ENCODE measurements at places on chromosomes 16 and 17.

GRCh38 chr17:44575403-44575802 lies 18.1 kb downstream of the FZD2 start:
- DNase-seq: no peak

DNA sequence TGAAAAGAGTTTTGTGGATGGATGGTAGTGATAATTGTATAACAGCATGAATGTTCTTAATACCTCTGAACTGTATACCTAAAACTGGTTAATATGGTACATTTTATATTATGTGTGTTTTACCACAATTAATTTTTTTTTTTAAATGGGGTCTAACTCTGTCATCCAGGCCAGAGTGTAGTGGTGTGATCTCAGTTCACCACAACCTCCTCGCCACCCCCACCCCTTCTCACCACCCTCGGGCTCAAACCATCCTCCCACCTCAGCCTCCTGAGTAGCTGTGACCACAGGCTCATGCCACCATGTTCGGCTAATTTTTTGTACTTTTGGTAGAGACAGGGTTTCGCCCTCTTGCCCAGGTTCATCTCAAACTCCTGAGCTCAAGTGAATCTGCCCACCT lies 123.2 kb downstream of the CDRT15L2 start:
- no peak for DNase-seq

DNA sequence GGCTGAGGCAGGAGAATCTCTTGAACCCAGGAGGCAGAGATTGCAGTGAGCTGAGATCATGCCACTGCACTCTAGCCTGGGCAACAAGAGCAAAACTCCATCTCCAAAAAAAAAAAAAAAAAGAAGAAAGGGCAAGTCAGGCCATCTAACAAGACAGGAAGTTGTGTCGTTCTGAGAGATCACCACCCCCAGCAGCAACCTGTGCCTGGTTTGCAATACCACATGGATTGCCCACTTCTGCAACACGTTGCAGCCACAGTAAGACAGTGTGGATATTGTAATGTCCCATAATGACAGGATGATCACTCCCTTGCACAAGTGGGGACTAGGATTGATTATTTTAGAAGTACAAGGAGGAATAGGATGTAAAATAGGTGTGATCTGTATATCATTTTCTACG lies 3.4 kb upstream of the KRTAP2-4 start:
- DNase-seq: no peak

GRCh38 chr16:57920215-57920879 lies 50.6 kb downstream of the CNGB1 start:
- DNase-seq: no peak

DNA sequence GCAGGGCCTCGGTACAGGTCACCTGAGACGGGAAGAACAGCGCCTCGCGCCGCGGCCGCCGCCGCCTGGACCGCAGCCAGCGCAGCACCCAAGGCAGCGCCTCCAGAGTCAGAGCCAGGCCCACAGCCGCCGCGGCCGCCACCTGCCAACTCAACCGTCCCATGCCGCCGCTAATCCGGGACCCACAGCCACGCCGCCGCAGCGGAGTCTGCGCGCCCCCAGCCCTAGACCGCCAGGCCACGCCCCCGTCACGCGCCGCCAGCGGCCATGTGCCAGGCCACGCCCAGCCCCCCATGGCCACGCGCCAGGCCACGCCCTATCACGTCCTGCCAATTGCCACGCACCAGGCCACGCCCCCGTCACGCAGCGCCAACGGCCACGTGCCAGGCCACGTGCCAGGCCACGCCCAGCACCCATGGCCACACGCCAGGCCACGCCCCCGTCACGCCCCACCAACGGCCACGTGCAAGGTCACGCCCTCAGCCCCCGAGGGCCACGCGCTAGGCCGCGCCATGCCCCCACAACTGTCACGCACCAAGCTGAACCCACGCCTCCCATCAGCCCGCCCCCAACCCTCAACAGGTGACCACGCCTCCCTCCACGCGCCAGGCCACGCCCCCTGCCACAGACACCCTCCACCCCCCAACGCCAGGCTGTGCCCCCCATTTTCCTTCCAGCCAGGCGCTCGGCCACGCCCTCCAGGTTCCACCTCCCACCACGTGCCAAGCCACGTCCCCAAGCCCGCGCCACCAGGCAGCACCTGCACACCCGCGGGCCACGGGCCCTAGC lies at the start of gene PLD6:
PLD6 (minus strand) TSS at position 210 of the 789 bp plus-strand sequence; CDS start at position 163, 47 bp downstream.
- peak; percentile 57 for DNase-seq

GRCh38 chr16:28210979-28211588 lies 681 bp downstream of the XPO6 start:
- DNase-seq: peak; percentile 81

DNA sequence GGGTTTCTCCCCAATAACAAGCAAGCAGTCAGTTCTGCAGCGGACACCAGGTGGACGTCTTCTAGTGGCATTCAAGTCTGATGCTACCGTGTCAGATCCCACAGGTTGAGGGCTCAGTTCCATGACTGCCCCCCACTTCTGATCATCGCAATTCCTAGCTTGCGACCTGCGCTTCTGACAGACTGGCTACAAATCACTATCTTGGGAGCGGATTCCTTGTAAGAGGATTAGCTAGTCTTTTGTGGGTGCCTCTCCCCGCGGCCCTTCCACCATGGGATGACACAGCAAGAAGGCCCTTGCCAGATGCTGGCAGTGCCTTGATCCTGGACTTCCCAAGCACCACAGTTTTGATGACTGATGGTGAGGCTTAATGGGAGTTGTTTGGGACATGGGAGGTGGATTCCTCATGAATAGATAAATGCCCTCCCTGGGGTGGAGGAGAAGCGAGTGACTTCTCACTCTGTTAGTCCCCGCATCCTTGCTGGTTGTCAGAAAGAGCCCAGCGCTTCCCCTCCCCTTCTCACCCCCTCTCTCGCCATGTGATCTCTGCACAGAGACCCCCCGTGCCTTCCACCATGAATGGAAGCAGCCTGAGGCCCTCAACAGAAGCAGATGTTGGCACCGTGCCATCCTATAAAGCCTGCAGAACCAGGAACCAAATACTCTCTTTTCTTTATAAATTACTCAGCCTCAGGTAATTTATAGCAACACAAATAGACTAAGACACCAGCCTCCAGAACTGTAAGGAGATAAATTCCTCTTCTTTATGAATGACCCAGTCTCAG lies 19.1 kb downstream of the CDIP1 start:
- no peak for DNase-seq

DNA sequence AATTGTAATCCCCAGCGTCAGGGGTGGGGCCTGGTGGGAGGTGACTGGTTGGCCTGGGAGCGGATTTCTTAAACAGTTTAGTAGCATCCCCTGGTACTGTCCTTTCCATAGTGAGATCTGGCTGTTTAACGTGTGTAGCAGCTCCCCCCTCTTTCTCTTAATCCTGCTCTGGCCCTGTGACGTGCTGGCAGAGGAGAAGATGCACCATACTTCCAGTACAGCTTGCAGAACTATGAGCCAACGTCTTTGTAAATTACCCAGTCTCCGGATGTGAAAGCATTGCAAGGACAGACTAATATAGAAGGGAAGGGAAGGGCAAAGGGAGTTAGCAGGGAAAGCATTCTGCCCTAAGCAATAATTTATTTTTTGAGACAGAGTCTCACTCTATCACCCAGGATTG lies 83.9 kb downstream of the RMI2 start:
- DNase-seq: no peak

GRCh38 chr16:65786916-65787315 lies 579.6 kb upstream of the CDH5 start:
- DNase-seq: no peak

DNA sequence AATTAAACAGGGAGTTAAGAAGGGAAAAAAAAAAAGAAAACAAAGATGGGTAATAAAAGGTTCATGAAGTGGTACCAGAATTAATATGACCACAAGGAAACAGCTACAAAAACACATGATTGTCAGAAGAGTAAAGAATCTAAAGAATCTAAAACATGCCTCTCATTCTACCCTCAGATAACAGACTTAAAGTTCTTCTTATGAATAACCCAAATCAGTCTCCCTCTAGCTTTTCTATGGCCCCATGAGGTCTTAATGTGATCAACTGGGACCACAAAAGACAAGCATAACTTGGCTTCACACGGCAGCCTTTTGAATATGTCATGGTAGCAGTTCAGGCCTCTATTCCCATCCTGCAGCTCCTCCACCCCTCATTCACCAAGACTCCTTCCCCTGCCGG lies 6.9 kb downstream of the MYH10 start:
- DNase-seq: peak; percentile 81

DNA sequence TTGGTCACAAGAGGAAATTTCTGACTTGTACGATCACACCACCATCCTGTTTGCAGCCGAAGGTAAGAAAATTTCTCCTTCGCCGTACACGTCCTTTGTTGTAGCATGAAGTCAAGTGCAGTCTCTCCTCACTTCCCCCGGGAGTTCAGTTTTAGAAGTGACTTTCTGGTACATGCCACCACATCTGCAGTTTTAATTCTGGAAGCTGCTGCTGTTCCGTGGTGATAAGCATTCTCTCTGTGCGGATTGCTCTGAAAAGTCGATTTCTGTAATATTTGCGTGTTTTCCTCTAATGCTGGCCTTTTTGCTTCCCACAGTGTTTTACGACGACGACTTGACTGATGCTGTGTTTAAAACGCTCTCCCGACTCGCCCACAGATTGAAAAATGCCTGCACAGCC lies 20.6 kb downstream of the METTL22 start:
- no peak for DNase-seq

- DNase-seq: no peak
Measured at GRCh38 chr17:72466606-72467005, 345.8 kb downstream of the SOX9 start.

DNA sequence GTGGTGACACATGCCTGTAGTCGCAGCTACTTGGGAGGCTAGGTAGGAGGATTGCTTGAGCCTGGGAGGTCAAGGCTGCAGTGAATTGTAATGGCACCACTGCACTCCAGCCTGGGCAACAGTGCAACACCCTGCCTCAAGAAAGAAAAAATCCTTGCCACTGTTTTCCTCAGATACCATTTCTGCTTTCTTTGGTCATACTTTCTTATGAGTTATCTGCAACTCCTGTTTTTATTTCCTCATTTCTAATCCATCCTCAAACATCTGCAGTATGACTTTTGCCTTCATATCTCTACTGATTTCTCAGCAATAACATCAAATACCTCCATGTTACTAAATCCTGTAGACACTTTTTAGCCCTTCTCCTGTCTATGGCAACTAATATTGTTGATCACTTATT lies 3.1 kb upstream of the AP2B1 start:
- no peak for DNase-seq

DNA sequence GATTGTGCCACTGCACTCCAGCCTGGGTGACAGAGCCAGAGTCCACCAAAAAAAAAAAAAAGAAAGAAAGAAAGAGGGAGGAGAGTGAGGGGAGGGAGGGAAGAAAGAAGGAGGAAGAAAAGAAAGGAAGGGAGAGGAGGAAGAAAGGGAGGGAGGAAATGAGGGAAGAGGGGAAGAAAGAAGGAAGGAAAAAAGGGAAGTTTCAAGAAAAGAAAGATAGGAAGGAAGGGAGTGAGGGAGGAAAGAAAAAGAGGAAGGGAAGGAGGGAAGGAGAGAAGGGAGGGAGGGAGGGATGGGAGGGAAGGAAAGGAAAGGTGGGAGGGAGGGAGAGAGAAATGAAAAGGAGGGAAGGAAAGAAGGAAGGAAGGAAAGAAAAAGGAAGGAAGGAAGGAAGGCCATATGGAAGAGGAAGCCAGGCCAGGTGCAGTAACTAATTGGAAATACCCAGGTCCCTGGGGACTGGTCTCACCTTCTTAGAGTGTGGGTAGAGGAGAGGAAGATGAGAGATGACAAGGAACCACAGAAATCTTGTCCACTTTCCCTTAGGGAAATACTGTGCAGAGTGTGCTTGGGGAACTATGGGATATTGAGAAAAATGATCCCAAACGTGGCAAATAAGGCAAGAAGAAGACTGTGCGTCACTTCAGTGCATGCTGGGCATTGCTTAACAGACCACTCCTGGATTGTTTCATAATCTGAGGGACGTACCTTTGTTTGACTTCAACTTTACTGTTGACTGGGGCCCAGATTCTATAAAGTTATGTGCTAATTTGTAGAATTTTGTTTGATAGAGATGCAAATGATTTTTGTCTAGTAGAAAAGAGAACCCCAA lies 15.1 kb upstream of the CSNK2A2 start:
- no peak for DNase-seq

GRCh38 chr16:29963021-29963743 lies 1.3 kb downstream of the TMEM219 start:
- DNase-seq: no peak

DNA sequence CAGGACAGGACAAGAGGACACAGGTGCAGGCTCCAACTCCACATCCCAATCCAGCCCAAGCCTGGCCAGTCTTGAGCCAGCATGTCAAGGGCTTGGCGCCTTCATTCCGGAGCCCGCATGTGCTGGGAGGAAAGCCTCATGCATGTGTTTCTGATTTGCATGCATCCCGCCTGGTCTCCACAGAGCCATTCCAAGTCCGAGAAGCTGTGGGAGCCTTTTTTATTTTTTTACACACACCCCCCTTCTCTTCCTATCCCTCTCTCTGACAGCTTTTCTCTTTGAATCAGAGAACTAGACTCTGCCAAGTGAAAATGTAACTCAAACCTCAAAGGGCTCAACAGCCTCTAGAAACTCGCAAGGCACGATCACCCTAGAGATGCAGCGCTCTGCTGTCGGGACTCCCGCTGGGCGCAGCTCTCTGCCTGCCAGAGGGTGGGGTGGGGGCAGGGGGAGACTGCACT lies 45.1 kb downstream of the NOG start:
- peak; percentile 94 for DNase-seq

GRCh38 chr16:20073203-20074098 lies at the start of gene GPR139:
Gene GPR139 (minus strand): TSS chr16:20073890. CDS start chr16:20073616, 274 bp downstream.
- no peak for DNase-seq

GRCh38 chr16:59878999-59879398 lies 1144.9 kb upstream of the GOT2 start:
- DNase-seq: no peak

- peak; percentile 4 for DNase-seq
Measured at GRCh38 chr17:71764505-71764904, 356.3 kb upstream of the SOX9 start.

DNA sequence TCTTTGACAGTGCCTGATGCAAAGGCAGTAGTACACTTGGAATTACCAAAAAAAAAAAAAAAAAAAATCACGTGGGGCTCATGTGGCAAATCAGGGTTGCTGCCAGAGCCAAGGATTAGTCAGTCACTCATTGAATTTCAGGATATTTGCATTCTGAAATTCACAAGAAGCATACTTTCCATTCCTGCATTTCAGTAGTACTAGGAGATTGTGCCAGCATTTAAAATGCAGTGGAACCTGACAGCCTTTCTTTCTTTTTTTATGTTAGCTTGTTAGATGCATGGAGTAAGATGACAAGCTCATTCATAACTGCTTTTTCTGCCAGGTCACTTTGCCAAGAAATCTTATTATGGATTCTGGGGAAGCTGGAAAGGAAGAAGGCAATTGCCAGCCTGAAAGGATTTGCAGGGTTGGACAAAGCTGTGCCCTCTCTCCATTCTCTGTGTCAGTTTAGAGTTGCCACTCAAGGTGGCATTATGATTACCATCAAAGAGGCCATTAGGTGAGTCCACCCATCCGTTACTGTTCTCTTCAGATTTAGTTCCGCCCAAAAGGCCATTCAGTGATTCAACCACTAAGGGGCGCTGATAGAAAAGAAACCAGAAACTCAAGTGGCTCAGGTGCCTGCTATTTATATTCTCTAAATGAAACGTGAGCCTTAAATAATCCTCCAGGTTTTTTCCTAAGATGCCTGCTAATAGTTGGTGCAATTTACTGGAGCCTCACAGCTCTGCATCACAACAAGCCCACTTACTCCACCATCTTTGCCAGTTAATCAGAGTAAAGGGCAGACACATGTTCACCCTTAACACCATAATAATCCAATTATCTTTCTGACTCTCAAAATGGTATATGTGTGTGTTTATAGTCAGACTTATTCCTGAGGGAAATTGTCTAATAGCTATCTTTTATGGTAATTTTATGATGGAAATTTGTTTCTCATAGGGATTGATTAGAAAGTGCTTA lies 59.0 kb downstream of the TANGO6 start:
- DNase-seq: peak; percentile 72

- DNase-seq: peak; percentile 66
Measured at GRCh38 chr17:76384987-76385891, 830 bp downstream of the SPHK1 start.
